ENCODE measurements at places on chromosomes 5 and 9.

DNA sequence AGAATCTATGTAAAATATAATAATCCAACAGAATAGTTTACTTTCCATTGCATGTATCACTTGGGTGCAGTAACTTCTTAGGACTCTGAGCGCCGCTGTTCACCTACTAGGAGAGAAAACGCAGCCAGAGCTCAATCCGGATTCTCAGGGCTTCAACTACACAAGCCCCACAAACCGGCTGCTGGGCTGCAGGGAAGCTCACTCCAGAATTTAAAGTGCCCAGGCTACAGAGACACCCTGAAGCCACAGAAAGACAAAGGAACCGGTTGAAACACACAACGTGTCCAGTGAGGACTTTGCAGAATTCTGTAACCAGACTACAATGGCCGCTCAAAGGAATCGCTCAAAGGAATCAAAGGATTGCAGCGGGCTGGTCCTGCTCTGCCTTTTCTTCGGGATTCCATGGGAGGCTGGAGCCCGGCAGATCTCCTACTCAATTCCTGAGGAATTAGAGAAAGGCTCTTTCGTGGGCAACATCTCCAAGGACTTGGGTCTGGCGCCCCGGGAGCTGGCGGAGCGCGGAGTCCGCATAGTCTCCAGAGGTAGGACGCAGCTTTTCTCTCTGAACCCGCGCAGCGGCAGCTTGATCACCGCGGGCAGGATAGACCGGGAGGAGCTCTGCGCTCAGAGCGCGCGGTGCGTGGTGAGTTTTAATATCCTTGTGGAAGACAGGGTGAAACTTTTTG is at the start of gene PCDHGA10:
Gene PCDHGA10 (plus strand): TSS at position 134 of the 686 bp plus-strand sequence. CDS start 189 bp downstream, at position 323.
- DNase-seq, result peak; percentile 86

- DNase-seq, result peak; percentile 29
Observed at GRCh38 chr5:172377856-172378255, 76.5 kb downstream of the SH3PXD2B start.

DNA sequence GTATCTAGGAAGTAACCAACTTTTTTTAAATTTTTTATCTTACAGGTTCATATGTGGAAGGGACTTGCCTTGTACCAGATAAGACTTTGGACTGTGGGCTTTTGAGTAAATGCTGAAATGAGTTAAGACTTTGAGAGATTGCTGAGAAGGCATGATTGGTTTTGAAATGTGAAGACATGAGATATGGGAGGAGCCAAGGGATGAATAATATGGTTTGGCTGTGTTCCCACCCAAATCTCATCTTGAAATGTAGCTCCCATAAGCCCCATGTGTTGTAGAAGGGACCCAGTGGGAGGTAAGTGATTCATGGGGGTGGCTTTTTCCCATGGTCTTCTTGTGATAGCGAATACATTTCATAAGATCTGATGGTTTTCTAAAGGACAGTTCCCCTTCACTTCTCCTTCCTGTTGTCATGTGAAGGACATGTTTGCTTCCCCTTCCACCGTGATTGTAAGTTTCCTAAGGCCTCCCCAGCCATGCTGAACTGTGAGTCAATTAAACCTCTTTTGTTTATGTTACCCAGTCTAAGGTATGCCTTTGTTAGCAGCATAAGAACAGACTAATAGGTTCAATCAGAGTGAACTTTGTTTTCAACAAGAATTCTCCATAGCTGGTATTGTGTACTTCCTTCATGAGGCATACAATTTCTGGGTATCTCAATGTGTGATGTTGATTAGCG is 535.6 kb upstream of the MEF2C start:
- peak; percentile 70 for DNase-seq

DNA sequence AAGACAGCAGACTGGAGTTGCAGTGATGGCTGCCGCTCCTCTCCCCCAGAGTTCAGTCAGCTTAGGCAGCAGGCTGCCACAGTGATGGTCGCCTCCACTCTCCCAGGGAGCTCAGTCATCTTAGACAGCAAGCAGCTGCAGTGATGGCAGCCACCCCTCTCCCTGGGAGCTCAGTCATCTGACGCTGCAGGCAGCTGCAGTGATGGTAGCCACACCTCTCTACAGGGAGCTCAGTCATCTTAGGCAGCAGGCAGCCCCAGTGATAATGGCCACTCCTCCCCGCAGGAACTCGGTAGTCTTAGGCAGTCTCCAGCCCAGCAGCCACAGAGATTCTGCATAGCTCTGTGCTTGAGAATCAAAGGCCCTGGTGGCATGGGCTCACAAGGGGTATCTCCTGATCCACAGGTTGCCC is 582.7 kb downstream of the DTWD2 start:
- no peak for DNase-seq

DNA sequence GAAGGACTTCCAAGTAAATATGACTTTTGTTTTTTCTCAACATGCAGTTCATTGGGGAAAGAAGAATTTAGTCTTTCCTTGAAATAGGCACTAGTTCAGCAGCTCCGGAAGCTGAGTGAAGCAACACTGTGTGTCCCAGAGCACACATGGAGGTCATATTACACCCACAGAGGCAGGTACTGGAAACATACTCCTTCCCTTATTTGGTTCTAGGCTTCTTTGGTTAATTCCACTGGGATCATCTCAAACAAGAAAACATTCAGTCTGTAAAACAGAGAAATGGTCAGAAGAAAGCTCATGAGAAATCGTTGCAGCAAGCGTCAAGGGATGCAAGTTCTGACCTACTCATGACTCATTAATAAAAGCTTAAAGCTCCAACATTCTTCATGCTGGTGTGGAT is 175.1 kb upstream of the PCSK5 start:
- no peak for DNase-seq

- DNase-seq, result peak; percentile 9
Observed at GRCh38 chr5:100584069-100584468, 48.9 kb downstream of the FAM174A start.

DNA sequence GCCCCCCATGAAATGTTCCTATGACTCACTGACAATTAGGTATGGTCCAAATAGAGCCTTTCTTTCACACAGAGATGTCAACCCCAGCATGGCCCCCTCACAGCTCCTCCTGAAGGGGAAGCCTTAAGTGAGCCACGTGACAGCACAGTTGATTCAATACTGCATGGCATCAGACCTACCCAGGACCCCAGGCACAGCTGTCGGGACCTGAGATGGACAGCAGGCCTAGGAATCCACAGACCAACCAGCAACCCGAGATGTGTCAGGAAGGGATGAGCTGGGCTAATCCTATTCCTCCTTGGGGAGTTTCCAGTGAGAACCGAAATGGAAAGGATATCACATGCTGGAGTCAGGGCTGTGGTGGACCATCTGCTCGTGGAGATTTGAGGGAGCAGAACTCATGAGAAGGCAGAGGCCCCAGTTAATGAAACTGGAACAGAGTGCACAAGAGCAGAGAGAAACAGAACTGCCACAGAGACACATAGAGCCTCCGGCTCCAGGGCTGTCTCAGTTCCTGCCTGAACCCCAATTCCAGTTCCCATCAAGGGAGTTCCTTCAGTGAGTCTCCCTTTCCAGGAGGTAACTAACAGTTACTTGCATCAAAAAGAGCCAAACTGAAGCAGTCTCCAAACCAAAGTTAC is 42.1 kb upstream of the SMIM23 start:
- no peak for DNase-seq

GRCh38 chr9:130262061-130262745 is 3.4 kb upstream of the HMCN2 start:
- no peak for DNase-seq

DNA sequence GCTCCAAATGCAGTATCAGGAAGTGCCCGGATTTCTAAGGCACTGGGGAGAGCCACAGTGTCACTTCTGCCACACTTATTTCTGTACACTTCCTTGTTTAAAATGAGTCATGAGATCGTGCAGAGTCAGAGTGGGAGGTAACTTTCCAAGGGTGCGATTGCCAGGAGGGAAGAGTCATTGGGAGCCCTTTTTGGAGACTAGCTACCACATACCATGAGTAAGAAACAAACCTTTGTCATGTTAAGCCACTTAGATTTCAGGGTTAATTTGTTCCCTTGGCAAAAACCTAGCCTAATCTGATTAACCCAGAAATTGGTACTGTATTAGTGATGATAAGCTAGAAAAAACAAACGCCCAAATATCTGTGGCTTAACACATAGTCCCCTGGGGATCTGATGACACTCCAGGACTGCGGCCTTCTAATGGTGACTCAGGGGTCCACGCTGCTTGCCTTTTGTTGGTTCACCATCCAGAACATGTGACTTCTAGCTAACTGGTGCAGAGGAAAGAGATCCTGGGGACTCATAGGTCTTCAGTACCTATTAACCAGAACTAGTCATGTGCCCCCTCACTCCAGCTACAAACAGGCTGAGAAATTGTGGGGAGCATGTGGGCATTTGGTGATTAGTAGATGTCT is 48.6 kb upstream of the TLE1 start:
- peak; percentile 15 for DNase-seq

- DNase-seq, result no peak
Observed at GRCh38 chr9:7901621-7902020, 102.0 kb upstream of the DMAC1 start.

GRCh38 chr9:117723986-117724625 is 19.9 kb downstream of the TLR4 start:
- peak; percentile 22 for DNase-seq

GRCh38 chr5:72308853-72309191 is 11.2 kb downstream of the MRPS27 start:
- DNase-seq, result peak; percentile 27

- DNase-seq, result no peak
Observed at GRCh38 chr9:91555132-91555531, 131.5 kb upstream of the NFIL3 start.

DNA sequence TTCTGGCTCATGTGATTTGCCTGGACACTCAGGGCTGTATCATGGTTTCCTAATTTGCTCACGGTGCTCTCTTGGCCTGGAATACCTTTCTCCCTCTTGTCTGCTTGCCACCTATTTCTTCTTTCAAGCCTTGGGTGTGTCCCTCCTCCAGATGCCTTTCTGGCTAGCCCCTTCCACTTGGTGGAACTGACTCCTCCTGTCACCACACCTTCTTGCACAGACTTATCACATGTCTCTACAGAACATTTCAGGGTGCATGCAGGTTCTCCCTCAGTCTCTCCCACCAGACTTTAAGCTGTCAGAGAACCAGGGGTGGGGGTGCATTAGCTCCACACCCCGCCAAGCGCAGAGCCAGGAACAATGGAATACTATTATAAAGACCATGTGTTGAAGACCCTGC is 1.9 kb downstream of the TBC1D2 start:
- DNase-seq, result no peak

DNA sequence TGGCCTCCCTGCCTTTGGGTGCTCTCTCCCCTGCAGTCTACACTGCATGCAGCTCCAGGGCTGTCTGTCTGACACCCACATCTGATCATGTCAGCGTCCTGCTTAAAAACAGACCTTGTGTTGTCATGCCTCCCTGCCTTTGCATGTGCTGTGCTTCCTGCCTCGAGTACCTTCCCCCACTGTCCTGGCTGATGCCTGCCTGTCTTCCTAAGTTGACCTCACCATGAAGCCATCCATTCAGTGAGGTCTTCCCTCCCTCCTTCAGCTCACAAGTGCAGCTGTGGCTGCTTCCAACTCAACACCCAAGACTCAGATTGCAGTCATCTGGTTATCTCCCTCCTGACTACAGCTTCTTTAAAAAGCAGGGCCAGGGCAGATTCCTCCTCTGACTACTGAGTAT is 5.5 kb downstream of the ANGPTL2 start:
- DNase-seq, result no peak

- DNase-seq, result no peak
Observed at GRCh38 chr9:107861075-107861474, 371.5 kb upstream of the KLF4 start.

GRCh38 chr9:94150890-94151650 is 66.8 kb downstream of the PTPDC1 start:
- no peak for DNase-seq

GRCh38 chr5:1359031-1359645 is 14.2 kb upstream of the CLPTM1L start:
- DNase-seq, result no peak

GRCh38 chr9:126363847-126364671 is 37.4 kb downstream of the MVB12B start:
- no peak for DNase-seq

GRCh38 chr9:76333964-76334363 is 60.3 kb downstream of the RFK start:
- DNase-seq, result no peak

GRCh38 chr9:121498487-121499176 is 1.0 kb downstream of the GGTA1 start:
- DNase-seq, result peak; percentile 71

DNA sequence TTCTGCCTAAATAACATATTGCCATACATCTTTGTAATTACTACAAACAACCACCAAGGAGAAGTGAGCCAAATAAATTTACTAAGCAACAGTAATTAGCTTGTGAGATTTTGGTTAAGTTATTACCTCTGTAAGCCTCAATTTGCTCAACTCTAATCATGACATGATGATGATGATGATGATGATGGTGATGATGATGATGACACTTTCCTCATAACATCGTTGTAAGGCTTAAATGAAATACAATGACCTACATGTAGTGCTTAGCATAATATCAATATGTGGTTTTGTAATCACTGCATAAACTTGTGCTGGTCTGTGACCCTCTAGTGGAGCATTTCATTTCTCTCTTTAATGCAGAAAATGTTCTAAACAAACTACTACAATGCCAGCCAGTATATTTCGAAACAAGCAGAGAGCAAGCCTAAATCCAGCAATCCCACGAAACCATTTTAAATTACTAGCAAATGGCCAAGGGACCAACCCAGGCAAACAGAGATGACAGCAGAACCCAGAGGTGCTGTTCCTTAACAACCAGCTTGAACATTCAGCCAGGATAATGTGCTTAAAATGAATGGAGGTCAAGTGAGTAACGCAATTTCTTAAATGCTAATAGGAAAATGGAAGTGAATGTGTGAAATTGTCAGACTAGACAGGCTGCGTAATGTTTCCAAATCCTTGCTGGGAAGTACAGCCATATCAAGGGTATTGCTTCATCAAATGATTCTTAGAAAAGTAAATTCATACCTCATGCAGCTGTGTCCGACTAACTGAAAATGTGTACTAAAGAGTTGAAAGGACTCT is 281.9 kb upstream of the PUM3 start:
- peak; percentile 53 for DNase-seq

- DNase-seq, result no peak
Observed at GRCh38 chr5:61582205-61582820, 250.3 kb downstream of the ZSWIM6 start.

GRCh38 chr9:5509573-5509972 is 758 bp upstream of the PDCD1LG2 start:
- no peak for DNase-seq

- DNase-seq, result no peak
Observed at GRCh38 chr5:115673596-115673995, 47.8 kb upstream of the TMED7 start.

- no peak for DNase-seq
Observed at GRCh38 chr5:38719916-38720315, 125.9 kb upstream of the OSMR start.

DNA sequence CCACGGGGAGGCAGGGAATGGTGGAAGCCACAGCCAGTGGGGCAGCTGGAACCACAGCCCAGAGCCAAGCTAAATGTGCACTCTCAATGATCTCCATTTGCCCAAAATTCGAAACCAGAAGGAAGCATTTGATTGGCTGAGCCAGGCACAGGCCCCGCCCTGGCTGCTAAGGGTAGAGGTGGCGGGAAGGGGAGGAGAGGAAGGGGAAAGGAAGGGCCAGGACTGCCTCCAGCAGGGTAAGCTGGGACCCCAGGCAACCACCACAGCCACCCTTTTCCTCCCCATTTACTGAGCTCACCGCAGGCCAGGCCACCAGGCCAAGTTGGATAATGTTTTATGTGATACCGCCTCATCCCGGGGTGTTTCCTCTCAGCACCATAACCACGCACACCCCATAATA is 100.3 kb upstream of the RAPGEF1 start:
- DNase-seq, result no peak

Data from hematopoietic multipotent progenitor cell treated with erythropoietin and hydrocortisone succinate and interleukin-3 and kit ligand, for 4 days (in vitro differentiated cells).